ENCODE measurements at places on chromosomes 11 and 22.

- DNase-seq, result peak; percentile 47
Observed at GRCh38 chr22:30314915-30315314, 11.8 kb downstream of the TBC1D10A start.

GRCh38 chr11:73761403-73761945 lies 600 bp upstream of the RAB6A start:
- DNase-seq, result no peak

DNA sequence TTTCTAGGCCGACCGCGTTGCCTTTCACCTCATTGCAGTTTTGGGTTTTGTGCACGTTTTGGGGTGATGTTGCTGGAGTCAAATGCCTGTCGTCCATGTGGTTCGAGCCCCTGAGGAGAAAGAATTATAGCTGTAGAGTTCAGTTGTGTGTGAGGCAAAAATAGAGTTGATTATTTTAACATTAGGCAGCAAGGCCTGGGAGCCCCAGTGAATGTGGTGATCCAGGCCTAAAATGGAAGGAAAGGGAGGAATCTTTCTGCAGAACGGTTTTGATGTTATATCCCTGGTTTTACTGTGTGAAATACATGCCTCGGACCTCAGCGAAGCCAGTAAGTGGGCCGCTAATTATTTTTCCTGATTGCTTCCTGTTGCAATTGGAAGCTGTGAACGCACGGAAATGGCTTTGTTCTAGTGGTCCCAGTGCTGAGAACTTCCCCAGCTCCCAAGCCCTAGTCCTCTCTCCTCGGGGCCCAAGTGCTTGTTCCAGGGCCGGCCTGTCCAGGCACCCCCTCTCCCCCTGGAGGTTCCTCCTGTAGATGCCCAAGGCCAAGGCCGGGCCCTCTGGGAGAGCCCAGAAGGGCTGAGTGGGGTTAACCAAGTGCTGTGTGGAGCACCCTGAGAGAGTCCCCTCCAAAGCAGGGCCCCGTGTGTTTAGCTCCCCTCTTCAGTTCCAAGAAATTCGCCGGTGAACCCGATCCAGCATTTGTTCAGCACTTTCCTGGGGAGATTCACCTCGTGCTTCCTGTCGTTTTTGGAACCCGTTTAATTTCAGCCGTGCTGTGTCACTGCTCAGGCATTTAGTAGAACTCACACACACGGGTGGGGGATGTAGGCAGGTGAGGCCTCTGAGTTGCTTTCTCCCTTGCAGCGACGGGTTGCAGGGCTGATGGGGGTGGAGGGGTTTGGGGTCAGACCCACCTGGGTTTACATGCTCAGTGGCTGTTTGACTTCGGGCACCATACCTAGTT lies 2.1 kb downstream of the LRP5 start:
- no peak for DNase-seq

GRCh38 chr11:124946735-124947141 lies 7.3 kb upstream of the CCDC15 start:
- DNase-seq, result no peak

DNA sequence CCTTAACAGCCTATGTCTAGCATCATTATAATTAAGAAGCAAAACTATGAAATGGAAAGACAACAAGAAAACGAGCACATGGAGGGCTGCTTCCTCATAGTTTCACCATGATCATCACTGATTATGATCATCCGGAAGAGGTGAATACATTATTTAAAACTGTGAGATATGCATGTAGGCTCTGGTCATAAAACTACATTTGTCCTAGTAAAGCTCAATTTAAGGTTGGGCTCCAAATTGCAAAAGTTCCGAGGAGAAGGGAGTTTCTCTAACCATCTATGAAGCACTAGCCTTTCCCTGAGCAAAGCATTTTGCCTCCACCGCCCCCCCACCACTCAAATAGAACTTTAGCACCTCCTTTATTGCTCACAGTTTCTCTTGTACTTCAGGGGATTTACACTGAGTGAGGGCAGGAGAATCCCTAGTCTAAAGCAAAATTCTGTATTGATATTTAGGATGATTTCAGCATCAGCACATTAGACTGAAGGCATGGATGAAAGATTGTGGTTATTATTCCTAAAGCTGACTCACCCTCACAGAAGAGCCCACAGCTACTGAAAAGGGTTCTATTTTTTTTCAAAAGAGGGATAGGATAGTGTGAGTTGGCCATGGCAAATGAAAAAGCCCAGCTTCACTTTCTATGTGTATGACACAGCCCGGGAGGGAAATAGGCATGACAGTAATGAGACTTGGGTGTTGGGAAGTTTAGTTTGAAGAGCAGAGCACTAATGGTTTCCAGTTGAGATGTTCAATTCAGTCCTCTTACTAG lies 203.4 kb downstream of the CADM1 start:
- DNase-seq, result no peak

DNA sequence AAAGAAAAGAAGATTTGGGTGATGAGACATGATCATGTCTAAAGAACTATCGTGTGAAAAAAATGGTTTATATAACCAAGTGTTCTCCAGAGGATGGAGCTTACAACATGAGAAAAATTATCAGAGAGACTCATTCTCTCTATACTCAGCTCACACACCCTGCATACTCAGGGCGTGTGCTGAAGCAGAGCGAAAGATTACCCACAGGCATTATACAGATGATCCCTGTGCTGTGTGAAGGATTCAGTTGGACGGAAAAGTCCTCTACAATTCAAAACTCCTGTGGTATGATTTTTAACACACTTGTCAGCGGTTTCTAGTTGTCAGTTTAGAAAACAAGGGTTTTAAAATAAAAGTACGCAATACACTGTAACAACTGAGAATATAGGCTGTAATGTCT lies 267.3 kb downstream of the DLG2 start:
- no peak for DNase-seq

- no peak for DNase-seq
Observed at GRCh38 chr11:100119176-100119575, 567.9 kb upstream of the ARHGAP42 start.

- no peak for DNase-seq
Observed at GRCh38 chr11:84145616-84146185, 859.5 kb upstream of the CCDC90B start.
